ENCODE measurements at places on chromosomes 1 and 21.

- no peak for DNase-seq
Measured at GRCh38 chr1:237953238-237953637, 62.5 kb upstream of the ZP4 start.

GRCh38 chr1:42931108-42931539 lies 27.5 kb downstream of the SLC2A1 start:
- DNase-seq: no peak

GRCh38 chr1:158203693-158204457 lies 23.2 kb downstream of the CD1D start:
- DNase-seq: no peak

GRCh38 chr1:237152506-237153335 lies 110.7 kb downstream of the RYR2 start:
- no peak for DNase-seq

- DNase-seq: no peak
Measured at GRCh38 chr1:150320667-150320978, 710 bp upstream of the PRPF3 start.

DNA sequence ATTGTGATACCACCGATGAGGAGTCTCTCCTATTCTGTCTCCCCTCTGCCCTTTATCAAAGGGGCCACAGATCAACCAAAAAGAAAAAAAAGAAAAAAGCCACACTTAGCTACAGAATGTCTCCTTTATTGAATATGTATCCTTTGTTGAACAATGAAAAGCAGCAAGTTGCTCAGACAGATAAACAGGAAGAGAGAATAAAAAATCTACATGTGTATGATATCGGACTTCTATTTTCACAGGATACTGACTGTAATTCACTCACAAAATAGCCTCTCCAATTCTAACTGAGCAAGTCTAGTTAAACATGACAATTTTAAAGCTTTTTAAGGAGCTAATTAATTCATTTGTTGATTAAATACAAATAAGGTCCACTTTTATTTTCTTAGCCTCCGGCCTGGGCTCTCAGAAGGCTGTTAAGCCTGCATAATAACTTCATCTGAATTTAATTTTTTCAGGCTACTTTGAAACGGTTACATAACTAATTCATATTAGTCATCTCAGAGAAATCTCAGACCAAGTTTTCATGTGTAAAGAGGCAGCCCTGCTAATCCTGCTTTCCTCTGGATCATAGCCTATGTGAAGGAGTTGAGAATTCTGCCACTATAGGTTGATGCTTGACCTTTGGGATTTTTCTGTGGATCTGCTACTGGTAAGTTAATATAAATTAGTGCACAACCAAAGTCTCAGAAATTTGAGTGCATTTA lies 304.1 kb upstream of the NR5A2 start:
- DNase-seq: no peak

DNA sequence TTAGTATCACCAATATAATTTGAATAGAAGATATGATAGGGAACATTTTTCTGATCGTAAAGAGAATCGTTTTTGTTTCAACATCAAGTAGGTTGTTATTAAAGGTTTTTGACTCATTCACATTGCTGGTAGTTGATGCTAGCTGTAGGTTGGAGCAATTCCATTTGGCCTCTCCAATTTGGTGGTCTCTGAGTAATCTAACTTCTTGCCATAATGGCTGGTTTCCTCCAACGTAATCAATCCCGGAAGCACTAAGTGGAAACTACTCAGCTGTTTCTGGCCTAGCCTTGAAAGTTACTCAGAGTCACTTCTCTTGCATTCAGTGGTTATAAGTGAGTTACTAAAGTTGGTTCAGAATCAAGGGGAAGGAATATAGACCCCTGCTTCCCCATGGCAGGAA lies 26.0 kb downstream of the RCOR3 start:
- no peak for DNase-seq
